RCC 7860 (cell line): ENCODE measurements at places on chromosomes 3 and 15.

- DNase-seq = no peak
Observed at GRCh38 chr3:53346514-53346913, 829 bp downstream of the DCP1A start.

DNA sequence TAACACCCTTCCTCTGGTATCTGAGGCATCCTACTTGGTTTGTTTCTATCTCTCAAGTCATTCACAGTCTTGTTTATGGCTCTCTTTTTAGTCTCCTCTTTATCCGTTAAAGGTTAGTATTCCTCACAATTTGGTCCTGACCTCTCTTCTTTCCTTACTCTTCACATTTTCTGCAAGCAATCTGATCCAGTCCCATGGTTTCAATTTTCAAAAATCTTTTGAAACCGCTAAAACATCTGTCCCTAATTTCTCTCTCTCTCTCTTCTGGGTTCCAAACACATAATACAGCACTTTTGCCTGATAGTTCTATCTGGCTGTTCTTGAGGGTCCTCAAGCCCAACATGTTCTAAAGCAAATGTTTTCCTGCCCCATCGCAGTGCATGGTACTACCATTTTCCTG, 149.0 kb downstream of the SERPINI1 start:
- no peak for DNase-seq

- no peak for DNase-seq
Observed at GRCh38 chr3:140758791-140759444, 81.1 kb downstream of the TRIM42 start.

- no peak for DNase-seq
Observed at GRCh38 chr3:100440895-100441294, 39.6 kb downstream of the LNP1 start.

DNA sequence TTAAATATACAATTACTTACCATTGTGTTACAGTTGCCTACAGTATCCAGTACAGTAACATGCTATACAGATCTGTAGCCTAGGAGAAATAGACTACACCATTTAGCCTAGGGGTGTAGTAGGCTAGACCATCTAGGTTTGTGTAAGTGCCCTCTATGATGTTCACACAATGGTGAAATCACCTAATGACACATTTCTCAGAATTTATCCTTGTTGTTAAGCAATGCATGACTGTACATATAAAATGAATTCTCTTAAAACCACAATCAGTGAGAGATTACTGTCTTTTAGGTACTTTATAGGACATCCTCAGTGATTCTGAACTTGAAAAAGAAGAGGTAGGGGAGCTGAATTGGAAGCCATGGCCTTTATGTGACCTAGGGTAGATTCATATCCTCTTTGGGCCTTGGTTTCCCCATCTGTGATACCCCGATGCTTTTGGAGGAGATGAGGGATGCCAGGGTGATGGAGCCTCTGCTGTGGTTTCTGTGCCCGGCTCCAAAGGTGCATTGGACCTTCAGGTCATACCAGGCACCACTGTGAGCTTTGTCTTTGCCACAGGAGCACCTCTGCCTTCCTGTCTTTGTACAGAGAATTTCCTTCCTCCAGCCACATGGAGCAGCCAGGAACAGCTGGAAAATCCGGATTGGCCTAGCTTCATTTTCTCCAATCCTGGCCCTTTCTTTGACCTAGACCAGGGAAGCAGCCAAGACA, 51.9 kb upstream of the FLNB start:
- DNase-seq = peak; percentile 84
